ENCODE measurements at places on chromosomes 1 and 21. TPM values are rescaled to one million over a fixed set of nuclear protein-coding genes. Genes with fewer than 3 reads are reported as not detected.

ENTREP3 gene
- total RNA-seq: 16.5 TPM

GBP6 gene
- total RNA-seq: not detected

DNA sequence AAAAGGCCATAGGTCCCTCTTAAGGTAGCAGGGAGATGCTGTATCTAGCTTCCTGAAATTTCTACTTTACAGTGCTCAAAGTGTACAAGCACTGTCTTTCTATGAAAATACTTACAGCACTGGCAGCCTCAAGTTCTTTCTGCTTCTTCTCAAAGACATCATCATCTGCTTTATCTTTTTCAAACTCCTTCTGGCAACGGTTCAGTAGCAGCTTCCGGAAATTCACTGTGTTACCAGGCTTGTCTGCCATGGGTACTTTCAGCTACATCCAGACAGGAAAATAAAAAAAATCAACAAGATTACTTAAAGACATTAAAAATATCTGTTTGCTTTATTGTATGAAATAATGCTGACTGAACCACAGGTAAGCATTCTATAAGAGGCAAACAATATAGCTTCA, 77.9 kb upstream of the HP1BP3 start:
- H3K27me3 ChIP-seq: no peaks in the 10 kb centered on the region
- no peaks in the 10 kb centered on the region for H3K4me1 ChIP-seq
- no peak for DNase-seq
- no peak overlapping the region for H3K4me3 ChIP-seq
- H3K27ac ChIP-seq: no peak overlapping the region
- H3K36me3 ChIP-seq: peaks cover 17% of the 10 kb centered on the region

DNMT3L gene
- total RNA-seq: not detected

DNA sequence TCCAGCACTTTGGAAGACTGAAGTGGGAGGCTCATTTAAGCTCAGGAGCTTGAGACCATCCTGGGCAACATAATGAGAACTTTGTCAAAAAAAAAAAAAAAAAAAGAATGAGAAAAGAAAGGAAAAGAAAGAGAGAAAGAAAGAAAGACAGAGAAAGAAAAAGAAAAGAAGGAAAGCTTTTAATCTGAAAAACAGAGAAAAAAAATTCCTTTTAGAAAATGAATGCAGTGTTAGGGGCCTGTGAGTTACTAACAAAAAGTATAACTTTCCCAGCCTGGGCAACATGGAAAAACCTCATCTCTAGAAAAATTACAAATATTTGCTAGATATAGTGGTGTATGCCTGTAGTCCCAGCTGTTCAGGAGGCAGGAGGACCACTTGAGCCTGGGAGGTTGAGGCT, 15.9 kb upstream of the SYDE2 start:
- H3K36me3 ChIP-seq: no peaks in the 10 kb centered on the region
- no peak overlapping the region for H3K27ac ChIP-seq
- peaks cover 2% of the 10 kb centered on the region for H3K4me1 ChIP-seq

KIF26B gene
- total RNA-seq: 0.97 TPM

- peaks cover 24% of the 10 kb centered on the region for H3K36me3 ChIP-seq
- no peak for DNase-seq
- H3K27me3 ChIP-seq: no peaks in the 10 kb centered on the region
- H3K4me3 ChIP-seq: no peak overlapping the region
Measured at GRCh38 chr1:180836449-180836848, 76.2 kb upstream of the KIAA1614 start.

- H3K36me3 ChIP-seq: peaks cover 28% of the 10 kb centered on the region
- H3K27me3 ChIP-seq: no peaks in the 10 kb centered on the region
- no peak overlapping the region for H3K27ac ChIP-seq
- H3K4me1 ChIP-seq: no peaks in the 10 kb centered on the region
- no peak overlapping the region for H3K4me3 ChIP-seq
Measured at GRCh38 chr1:77120950-77121349, 98.3 kb downstream of the PIGK start.

Data from heart right ventricle (tissue), 16 donors.